Naive thymus-derived CD8-positive, alpha-beta T cell (primary cell): ENCODE measurements at places on chromosomes 12 and 14. TPM values are rescaled to one million over a fixed set of nuclear protein-coding genes. Genes with fewer than 3 reads are reported as not detected.

GRCh38 chr12:27936196-27936595, 36.3 kb downstream of the PTHLH start:
- DNase-seq = no peak

DNA sequence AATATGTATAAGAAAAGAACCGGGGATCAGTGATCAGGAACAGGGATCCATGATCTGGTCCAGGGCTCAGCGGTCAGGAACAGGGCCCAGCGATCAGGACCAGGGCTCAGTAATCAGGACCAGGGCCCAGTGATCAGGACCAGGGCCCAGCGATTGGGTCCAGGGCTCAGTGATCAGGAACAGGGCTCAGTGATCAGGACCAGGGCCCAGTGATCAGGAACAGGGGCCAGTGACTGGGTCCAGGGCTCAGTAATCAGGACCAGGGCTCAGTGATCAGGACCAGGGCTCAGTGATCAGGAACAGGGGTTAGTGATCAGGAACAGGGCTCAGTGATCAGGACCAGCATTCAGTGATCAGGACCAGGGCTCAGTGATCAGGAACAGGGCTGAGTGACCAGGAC, 56.3 kb downstream of the TMEM121 start:
- no peak for DNase-seq

- DNase-seq = no peak
These were observed 12.9 kb upstream of the TUBA1A start for GRCh38 chr12:49201595-49202295.

GRCh38 chr12:131133994-131134393, 180.3 kb downstream of the ADGRD1 start:
- no peak for DNase-seq

GRCh38 chr12:116867523-116867922, 13.7 kb downstream of the HRK start:
- no peak for DNase-seq

- no peak for DNase-seq
These were observed 11.8 kb upstream of the POLR3B start for GRCh38 chr12:106345746-106346145.

DNA sequence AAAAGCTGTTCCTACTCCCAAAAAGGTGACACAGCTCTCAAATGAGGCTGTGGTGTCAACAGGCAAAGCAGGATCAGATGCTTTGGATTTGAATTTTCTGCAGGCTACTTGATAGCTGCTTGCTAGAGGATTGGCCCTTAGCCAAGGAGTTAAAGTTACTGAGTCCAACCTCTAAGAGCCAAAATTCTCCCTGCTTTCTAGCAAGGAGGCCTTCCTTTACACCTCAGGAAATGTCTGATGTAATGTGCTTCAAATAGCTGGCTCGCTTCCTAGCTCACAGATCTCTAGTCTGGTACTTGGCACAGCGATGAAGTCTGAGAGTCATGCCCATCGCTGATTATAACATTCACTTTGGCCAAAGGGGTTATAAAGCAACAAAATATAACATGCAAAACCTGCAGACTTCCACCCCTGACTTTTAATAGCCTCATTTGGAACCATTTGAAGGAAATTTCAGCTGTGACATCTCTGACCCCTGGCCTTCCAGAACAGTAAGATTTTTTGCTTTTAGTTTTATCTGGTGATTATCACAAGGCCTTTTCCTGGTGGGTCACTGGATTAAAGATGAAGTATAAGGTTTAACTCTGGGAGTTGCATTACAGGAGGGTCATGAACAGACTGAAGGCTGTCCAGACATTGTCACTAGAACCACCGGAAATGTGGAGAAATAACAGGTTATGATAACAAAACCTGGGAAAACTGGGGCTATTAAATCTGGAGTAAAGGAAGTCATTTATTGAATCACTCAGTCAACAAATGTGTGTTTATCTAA, 189.7 kb downstream of the EPS8 start:
- DNase-seq = no peak

PAPLN gene
- 0.11 TPM for total RNA-seq

KCNJ8 gene
- total RNA-seq = not detected

RPGRIP1 gene
- not detected for total RNA-seq
